Foreskin keratinocyte (primary cell): ENCODE measurements at places on chromosomes 11 and 22.

GRCh38 chr11:112163875-112164685 lies at the start of gene IL18:
IL18 (minus strand) TSS chr11:112164094; CDS start chr11:112155053, 9,041 bp downstream.
- peak; percentile 59 for DNase-seq

- DNase-seq: no peak
These were observed 32.7 kb downstream of the GRAMD4 start for GRCh38 chr22:46652847-46653331.

GRCh38 chr11:69939551-69940245 lies 120.5 kb upstream of the FGF3 start:
- DNase-seq: no peak

- DNase-seq: no peak
These were observed 17.9 kb downstream of the NADSYN1 start for GRCh38 chr11:71470946-71471345.

DNA sequence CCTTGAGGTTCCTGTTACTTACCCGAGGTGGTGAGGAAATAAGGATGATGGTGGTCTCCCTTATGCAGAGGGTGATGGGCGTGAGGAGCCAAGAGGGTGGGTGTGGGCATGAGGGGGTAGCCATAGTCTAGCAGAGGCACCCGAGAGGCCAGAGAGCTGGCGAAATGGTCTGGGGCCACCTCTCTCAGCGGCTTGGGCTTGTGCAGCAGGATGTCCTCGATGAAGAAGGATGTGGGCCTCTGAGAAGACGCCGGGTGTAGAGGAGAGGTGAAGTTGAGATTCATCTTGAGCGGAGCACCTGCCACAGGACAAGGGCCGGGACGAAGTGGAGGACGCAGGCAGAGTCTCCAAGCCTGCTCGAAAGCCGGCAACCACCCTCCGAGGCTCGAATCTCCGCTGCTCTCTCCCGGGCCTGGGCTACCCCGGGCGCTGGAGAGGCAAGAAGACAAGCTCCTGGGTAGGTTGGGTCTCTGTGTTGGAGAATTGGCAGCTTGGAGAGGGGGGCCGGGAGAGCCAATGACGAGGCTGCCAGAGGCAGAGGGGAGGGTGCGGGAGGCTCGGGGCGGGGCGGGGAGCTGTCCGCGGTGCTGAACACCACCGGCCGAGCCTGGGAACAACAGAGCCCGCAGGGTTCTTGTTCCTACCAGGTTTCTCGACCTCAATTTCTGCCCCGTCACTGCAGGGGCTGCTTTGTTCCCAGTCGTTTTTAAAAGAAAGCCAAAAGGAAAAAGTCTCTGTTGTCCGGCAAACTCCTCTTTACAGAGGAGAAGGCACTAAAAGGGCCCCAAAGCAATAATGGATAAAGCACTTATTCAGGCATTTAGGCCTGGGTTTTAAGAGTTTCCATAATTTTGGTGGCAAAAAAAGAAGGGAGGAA lies at the start of gene BSX:
BSX (minus strand) TSS at position 447 of the 877 bp plus-strand sequence; CDS start at position 284, 163 bp downstream.
- peak; percentile 11 for DNase-seq

DNA sequence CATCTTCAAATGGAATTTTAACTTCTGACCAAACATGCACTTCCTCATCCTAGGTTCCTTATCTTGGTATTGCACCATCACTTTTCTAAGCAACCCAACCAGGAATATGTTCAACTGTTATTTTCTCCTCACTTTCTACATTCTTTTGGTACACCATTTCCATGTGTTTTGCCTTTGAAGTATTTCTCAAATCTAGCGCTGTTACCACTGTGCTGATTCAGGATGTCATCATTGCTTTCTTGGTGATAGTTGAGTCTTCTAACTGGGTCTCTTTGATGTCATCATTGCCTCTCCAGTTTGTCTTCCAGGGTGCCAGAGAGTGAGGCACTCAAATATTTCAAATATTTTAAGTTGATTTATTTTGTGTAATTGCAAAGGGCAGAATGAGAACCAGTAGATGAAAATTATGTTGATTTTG lies 47.5 kb downstream of the HORMAD2 start:
- no peak for DNase-seq

GRCh38 chr11:22792497-22792896 lies 37.1 kb downstream of the SVIP start:
- peak; percentile 63 for DNase-seq

DNA sequence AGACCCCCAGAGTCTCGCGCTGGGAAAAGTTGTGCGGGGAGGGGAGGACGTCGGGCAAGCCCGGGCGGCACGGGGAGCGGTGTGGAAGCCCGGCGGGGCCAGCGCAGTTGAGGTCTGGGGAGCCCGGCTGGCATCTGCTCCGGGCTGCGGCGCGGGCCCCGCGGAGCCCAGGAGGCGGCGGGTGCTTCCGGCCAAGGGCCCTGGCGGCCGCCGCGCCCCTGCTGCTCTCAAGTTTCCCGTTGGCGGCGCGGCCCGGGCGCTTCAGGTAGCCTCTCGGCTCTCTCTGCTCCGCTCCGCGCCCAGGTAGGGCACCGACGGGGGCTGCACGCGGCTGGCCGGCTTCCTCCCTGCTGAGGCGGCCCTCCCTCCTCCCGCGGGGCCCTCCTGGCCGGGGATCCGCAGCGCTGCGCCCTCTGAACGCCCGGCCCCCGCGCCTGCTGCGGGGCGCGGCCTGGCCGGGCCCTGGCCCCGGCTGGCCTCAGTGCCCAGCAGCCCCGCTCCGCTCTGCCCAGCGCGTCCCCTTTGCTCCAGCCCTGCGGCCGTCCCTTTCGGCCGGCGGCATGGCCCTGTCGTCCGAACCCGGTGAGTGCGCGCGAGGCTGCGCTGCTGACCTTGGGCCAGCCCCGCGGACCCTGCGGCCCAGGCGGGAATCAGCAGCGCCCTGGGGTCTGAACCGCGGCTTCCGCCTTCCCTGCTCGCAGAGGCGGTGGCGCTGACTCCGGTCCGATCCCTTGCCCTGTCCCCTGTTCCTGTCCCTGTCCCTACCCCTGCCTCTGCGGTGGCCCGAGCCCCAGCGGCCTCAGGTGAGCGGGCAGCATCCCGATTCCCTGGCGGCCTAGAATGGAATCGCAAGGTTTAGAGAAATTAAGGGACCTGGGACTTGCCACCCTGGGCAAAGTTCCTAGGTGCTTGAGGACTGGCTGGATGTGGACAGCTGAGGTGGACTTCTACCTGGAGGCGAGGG lies 4.3 kb upstream of the AMPD3 start:
- no peak for DNase-seq

DNA sequence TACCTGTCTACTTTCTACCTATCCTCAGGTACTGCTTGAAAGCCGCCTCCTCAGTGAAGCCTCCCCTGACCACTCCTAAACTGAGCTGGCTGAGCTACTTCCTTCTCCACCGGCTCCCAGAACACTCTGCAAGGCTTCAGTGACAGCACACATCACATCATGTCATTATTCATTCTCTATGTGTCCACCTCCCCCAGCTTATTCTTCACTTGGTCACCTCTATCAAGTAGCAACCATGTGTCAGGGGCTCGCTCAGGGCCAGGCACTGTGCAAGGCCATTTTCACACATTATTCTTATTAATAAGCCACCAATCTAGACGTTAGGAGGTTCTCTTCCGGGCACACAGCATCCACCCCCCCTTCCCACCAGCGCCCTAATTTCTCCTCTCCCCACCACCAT lies 3.7 kb upstream of the ELFN2 start:
- DNase-seq: no peak

DNA sequence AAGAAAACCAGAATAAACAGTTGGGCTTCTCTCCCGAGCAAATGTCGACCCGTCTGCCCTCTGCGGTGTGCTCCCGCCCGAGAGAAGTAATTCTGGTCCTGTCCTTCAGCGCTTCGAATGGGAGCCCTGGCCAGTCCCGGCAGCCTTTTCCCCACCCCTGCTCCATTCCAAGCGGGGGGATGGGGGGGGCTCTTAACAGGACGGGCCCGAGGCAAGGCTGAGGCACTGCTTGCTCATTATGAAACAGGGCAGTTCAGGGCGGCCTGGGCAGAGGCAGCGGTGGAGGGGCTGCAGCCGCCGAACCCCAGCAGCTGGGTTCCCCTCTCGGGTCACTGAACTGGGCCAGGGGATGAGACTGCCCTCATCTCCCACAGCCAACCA lies 9.1 kb downstream of the BACE1-AS start:
- DNase-seq: no peak

DNA sequence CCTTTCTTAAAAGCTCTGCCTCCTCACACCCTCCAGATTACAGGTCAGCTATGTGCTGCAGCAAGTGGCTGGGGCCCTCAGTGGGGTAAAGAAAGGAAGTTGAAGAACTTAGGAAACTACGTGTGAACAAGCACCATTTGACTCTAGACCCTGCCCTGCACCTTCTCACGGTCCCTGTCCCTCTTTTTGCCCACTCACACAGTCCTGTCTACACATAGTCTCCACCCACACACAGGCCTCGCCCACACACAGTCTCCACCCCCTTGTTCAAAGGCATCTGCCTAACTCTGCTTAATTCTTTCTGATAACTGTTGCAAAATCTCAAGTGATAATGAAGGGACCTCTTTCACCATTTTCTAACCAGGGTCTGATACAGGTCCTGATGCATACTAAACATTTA lies 59.0 kb downstream of the TMPRSS5 start:
- no peak for DNase-seq

GRCh38 chr11:61752117-61752924 lies at the start of gene MYRF:
MYRF (plus strand) TSS chr11:61752636; CDS start chr11:61752745, 109 bp downstream.
- DNase-seq: no peak

GRCh38 chr11:19919050-19919561 lies 206.5 kb downstream of the NAV2 start:
- peak; percentile 92 for DNase-seq

- no peak for DNase-seq
These were observed 811.4 kb downstream of the BRD1 start for GRCh38 chr22:49015993-49016908.

GRCh38 chr22:22935056-22935545 lies 47.5 kb downstream of the IGLL5 start:
- DNase-seq: no peak

GRCh38 chr11:130499828-130500227 lies 51.4 kb downstream of the ADAMTS15 start:
- no peak for DNase-seq

DNA sequence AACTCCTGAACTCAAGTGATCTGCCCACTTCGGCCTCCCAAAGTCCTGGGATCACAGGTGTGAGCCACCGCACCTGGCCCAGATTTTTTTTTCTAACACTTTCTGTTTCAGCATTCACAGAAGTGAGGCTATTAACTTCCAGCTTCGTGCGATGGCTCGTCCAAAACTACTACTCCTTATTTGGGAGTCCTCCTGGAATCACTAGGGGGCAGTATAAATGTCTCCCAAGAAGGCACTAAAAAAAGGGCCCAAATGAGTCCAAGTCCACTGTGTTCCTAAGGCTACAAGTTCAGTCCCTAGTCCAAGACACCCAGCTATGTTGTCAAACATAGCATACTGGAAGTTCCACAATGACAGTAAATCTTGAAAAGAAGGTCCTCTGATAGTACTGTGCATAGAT lies 63.2 kb upstream of the BIRC3 start:
- DNase-seq: no peak

DNA sequence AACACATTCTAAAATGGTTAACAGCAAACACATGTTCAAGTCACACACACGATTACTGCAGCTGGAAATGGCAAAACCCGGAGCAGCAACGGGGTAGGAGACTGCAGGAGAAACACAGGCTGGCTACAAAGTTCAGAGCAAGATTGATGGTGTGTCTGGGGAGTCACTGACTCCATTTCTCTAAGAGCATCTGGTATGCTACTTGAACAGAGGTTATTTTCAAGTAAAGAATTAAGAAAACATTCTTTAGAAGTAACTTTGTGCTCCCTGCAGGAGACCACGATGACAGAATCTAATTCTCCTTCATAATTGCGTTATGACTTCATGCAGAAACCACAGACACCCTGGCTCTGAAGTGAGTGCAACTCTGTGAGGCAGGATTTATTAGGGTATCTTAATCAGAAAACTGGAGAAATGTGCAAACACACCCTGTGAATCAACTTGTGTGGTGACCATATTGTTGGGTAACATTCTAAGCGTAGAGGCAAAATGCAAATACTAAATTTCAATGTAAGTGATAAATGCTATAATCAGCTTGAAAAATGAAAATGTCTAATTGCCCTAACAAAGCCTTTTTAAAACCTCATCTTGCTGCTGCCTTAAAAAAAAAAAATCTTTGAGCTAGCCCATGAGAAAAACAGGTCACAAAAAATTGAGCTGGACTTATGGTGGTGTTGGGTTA lies 303.0 kb downstream of the CADM1 start:
- peak; percentile 16 for DNase-seq

- no peak for DNase-seq
These were observed 56.7 kb upstream of the CRTAM start for GRCh38 chr11:122781378-122782195.

GRCh38 chr11:121928597-121929580 lies 187.1 kb downstream of the BLID start:
- DNase-seq: no peak

DNA sequence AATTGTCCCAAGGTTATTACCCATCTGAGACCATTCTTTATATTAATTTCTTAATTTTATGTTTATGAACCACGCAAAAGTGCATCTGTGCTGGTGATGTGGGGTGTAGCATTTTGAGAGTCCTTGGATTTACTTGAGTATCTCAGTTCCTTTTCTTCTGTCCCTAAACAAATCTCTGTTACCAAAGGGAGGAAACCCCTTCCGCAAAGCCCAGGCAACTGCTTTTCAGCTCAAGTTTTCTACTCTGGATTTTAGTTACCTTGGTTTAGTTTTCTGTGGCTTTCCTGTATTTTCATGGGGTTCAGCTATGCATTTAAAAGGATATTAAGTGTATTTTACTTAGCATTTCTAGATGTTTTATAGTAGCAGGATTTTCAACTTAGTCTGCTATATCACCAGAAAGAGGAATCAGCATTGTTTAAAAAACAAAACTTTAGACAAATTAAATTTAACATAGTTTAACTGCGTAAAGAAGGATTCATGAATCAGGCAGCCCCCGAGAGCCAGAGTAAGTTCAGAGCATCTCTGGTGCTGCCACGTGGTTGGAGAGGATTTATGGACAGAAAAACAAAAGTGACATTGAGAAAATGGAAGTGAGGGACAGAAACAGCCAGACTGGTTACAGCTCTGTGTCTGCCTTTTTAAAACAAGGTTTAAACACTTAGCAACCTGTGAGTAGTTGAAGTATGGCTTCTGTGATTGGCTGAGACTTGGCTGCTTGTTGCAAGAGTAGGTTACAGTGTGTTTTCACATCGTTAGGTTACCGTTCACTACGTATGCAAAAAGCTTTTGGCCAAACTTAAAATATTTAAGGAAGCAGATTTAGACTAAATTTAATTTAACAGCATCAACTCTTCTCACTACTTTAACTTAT lies 9.6 kb downstream of the ADM start:
- no peak for DNase-seq

- no peak for DNase-seq
These were observed 24.8 kb upstream of the APOA1 start for GRCh38 chr11:116862185-116862584.

DNA sequence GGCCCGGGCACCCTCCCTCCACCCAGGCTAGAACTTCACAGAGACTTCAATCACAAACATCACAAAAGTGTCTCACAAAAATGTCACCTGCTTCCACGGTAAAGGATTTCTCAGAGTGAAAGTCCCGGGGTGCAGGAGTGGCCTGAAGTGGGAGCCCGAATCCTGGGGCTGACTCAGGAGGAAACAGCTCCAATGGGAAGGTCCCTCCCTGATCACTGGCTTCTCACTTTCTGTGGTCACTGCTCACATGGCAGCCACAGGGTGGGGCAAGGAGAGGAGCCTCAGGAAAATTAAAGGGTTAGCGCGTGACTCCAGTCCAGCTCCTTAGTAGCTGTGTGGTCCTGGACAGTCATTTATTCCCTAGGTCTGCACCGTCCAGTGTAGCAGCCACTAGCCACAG lies 564.5 kb upstream of the B3GAT1 start:
- no peak for DNase-seq
